ENCODE measurements at places on chromosomes 12 and 14.

- no peak for DNase-seq
Observed at GRCh38 chr14:60650373-60650961, 1.2 kb upstream of the SIX1 start.

- DNase-seq, result no peak
Observed at GRCh38 chr14:96509457-96510090, 7.4 kb downstream of the PAPOLA start.

GRCh38 chr12:107411792-107412535 lies 273.6 kb upstream of the PWP1 start:
- DNase-seq, result peak; percentile 72

GRCh38 chr12:90682398-90682797 lies 272.6 kb downstream of the CCER1 start:
- no peak for DNase-seq

- no peak for DNase-seq
Observed at GRCh38 chr14:97866195-97866594, 1069.0 kb downstream of the VRK1 start.

- DNase-seq, result no peak
Observed at GRCh38 chr12:105995961-105996431, 142.8 kb downstream of the NUAK1 start.

DNA sequence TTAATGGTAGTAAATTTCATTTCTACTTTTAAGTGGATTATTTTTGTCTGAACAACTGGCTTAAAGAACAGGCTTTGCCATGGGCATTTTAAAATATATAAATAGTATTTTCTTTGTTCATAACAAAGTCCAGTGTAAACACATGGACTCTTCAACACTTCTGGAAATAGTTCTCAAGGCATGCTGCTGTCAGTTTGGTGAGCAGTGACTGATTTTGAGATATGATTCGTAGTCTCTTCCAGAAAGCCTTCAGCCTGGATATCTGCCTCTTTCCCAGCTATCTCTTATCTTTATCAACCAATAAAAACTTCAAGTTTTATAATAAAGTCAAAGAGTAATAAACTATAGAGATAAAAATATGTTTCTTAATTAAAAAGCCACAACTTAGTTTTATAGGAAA lies 110.7 kb downstream of the NAV3 start:
- no peak for DNase-seq

DNA sequence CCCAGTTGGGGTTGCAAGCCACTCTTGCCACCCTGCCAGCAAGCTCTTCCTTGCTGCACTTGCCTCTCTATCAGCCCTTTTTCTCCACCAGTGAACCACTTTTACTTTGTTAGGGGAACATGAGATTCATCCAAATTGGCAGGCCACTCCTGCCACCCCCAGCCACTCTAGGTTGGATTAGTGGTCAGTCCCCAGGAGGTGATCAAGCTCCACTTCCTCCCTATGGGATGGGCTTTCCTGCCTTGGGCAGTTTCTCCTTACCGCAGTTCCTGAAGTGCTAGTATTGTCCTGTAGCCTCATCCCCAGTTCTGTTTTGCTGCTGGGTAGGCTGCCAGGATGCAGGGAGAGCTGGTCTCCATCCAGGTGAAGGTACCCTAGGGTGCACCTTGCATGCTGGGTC lies 104.5 kb downstream of the ALG10 start:
- no peak for DNase-seq

- DNase-seq, result peak; percentile 61
Observed at GRCh38 chr12:117212563-117213190, 22.4 kb upstream of the FBXO21 start.

DNA sequence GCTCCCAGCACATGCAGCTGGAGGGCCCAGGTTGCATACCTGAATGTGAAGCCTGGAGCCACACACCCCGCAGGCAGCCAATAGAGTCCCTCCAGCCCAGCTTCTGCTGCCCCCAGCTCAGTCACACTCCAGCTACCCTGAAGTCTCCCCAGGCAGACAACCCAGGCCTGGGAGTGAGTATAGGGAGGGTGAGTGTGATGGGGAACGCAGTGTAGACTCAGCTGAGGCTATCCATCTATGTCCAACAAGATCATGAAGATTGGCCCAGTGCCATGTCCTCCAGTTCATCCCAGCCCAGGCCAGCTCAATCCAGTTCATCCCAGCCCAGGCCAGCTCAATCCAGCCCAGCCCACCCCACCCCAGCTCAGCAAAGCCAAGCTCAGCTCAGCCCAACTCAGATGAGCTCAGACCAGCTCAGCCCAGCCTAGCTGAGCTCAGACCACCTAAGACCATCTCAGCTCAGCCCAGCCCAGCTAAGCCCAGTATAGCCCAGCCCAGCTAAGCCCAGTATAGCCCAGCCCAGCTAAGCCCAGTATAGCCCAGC lies 330.4 kb downstream of the TMEM121 start:
- DNase-seq, result no peak

DNA sequence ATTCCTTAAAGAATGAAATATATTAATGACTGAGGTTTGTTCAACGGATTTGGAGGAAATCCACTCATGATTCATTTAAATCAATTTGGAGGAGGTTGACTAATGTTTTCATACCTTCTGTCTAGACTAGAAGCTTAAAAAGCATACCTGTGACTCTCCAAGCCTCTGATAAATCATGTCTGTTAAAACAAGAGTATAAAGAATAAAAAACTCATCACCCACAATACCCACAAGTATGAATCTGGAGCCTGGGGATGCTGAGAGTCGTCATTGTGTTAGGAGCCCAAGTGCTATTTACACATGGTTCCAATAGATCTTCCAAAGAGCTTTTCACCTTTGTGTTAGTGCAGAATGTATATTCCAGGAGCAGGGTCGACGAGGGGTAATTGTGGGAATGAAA lies 86.8 kb upstream of the ADAMTS20 start:
- no peak for DNase-seq

DNA sequence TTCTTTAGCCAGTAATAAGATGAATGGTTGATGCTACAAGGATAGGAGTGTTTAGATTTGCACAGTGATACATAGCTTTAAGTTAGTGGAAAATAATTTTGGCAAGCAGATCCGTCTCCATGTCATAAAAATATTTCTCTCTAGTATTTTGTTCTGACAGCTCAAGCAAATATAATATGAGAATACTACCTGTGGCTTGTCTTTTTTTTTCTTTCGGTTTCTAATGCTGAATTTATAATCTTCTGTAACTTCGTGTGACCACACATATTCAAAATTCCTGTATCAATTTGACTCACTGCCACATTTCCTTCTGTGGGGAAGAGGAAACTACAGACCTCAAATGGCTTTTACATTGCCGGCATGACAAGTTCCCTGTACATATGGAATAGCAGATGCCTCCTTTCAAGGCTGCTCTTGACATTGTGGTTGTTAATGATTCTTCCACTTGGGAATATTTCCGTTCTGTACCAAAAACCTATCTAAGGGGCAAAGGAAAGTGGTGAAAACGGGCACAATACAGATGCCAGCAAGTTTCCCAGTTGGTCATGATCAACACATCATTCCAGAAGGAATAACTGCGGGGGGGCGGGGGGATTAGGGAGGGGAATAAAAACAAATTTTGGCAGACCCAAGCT lies 103.6 kb upstream of the CCDC91 start:
- DNase-seq, result no peak
